ENCODE measurements at places on chromosomes 7 and 10. TPM values are rescaled to one million over a fixed set of nuclear protein-coding genes. Genes with fewer than 3 reads are reported as not detected.

DNA sequence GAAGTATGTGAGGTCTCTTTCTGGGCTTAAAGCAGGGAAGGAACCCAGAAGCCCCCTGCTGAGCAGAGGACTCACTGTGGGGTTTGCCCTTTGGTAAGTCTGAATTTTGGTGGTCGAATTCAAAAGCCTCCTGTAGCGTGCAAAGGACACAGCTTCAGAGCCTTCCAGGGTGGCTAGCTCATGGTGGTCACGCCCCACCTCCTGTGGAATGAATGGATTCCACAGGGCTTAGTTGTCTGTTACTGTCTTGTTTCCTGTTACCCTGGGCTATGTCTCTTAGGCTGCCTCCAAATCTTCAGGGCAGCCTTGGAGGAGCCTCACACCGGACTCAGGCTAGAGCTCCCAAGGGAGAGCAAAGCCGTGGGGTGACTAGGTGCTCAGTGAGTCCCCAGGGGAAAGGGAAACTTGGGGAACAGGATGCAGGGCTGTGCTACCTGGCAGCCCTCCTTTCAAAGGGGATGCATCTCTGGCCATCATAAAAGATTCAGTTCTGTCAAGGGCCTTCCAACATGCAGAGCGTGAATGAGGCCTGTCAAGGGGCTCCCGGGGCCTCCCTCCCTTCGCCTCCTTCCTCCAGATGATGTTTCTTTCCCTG is 211.7 kb downstream of the CCSER2 start:
- no peak for DNase-seq

GRCh38 chr7:152887778-152888177 is 128.2 kb downstream of the ACTR3B start:
- DNase-seq: no peak

GRCh38 chr7:143487566-143487965 is 9.9 kb downstream of the TAS2R41 start:
- DNase-seq: no peak

GRCh38 chr10:5198386-5198785 is 1.7 kb downstream of the AKR1C4 start:
- DNase-seq: no peak

DNA sequence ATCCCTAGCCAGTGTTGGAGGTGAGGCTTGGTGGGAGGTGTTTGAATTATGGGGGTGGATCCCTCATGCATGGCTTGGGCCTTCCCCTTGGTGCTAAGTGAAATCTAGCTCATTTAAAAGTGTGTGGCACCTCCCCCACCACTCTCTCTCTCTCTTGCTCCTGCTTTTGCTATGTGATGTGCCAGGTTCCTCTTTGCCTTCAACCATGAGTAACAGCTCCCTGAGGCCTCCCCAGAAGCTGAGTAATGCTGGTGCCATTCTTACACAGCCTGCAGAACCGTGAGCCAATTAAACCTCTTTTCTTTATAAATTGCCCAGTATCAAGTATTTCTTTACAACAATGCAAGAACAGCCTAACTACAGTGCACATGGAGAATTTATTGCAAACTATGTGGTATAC is 188.8 kb upstream of the POT1 start:
- DNase-seq: no peak

LSM8 gene
- total RNA-seq: 49.5 TPM

FGF8 gene
- total RNA-seq: 2.4 TPM

GRCh38 chr7:28808796-28809533 is 149.2 kb downstream of the TRIL start:
- DNase-seq: no peak

GRCh38 chr10:44176311-44176710 is 208.6 kb downstream of the CXCL12 start:
- no peak for DNase-seq

PROSER2 gene
- total RNA-seq: 18.8 TPM

DNA sequence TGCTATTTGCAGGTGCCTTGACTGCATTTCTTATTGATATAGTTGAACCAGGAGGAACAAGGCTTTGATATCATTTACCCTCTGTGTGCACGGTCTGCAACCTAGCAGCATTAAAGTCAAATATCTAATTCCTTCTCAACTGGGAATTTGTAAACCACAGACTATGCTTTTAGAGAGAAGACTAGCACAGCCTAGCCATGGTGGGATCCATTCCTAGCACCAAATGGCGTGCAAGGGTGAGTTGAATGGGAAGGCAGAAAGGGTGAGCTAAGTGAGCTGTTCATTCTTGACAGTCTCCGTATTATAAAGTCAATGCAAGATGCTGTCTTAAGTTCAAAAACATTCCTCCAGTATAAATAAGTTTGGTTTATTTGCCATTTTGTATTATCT is 2.9 kb downstream of the ZNF365 start:
- no peak for DNase-seq
